ENCODE measurements at places on chromosomes 6 and 20.

DNA sequence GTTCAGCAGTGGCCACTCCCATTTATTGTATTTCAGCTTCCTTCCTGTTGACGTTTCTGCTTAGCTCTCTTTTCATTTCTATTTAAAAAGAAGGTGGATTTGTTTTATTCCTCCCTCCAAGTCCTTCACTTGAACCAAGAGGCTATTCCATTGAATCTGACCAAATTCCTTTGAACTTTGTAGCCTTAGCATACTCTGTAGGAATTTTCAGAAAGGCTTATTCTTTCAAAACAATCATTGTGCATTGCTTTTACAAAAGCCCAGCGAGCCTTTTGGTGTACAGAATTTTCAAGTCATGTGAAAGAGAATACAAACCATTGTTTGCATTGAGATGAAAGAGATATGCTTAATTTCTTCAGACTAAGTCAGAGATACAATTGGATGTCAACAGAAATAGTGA is 151.0 kb upstream of the INSM1 start:
- DNase-seq: no peak

DNA sequence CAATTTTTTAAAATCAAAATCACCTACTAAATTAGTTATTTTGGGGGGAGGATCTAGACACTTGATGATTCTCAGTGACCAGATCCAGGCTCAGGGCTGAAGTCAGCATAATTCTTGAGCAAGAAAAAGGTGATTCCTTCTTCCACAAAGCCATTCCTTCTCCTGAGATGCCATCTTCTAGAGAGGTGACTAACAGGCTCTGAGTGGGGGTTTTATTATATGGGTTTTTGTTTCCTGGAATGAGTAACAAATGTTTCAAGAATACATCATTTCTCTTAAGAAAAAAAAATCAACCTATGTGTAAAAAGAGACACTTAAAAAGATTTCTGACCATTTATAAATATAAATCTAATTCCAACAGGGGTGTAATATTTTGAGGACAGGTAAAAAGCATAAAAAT is 154.3 kb downstream of the NFATC2 start:
- no peak for DNase-seq

DNA sequence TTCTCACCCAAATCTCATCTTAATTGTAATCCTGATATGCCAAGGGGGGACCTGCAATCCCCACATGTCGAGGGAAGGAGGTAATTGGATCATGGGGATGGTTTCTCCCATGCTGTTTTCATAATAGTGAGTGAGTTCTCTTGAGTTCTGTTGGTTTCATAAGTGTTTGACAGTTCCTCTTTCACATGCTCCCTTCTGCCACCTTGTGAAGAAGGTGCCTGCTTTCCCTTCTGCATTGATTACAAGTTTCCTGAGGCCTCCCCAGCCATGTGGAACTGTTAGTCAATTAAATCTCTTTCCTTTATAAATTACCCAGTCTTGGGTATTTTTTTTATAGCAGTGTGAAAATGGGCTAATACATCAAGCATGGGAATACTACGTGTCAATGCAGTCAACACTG is 925.0 kb upstream of the MAN1A1 start:
- DNase-seq: no peak

DNA sequence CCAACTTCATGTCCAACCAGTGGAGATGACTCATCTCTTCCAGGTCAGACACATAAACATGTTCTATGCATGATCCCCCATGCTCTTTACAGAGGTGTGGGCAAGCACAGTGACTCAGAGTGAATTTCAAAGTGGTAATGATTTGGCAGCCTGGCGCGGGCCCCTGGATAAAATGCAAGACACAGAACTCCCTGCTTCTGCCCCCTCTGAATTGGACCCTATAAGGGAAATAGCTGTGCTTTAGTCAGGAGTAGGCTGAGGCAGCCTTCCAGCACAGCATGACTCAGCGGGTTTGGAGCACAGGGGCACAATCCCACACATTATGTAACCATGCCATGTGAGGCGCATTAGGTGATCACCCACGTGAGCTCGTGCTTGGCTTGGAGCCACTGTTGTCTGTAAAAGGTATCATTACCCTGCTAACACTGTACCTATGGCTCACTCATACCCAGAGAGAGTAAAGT is 127.4 kb downstream of the C6orf118 start:
- no peak for DNase-seq

GRCh38 chr6:42140756-42141602 is 1.4 kb downstream of the C6orf132 start:
- no peak for DNase-seq

GRCh38 chr20:41095110-41095969 is 42.0 kb upstream of the PLCG1 start:
- DNase-seq: peak; percentile 40

DNA sequence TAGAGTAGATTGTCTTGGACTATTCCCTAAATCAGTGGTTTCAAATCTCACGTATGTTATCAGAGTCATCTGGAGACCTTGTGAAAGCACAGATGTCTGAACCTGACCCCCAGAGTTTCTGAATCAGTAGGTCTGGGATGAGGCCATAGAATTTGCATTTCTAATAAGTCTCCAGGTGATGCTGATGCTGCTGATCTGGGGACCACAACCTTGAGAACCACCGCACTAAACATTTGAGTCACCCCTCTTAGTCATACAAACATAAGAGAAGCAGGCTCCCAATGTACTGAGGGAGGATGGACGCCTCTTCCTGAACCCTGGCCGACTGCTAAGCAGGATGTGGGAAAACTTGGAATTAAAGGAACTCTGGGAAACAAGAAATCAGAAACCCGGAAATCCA is 187.8 kb upstream of the PRDM1 start:
- DNase-seq: no peak

GRCh38 chr6:105489216-105489530 is 86.3 kb upstream of the PREP start:
- no peak for DNase-seq

DNA sequence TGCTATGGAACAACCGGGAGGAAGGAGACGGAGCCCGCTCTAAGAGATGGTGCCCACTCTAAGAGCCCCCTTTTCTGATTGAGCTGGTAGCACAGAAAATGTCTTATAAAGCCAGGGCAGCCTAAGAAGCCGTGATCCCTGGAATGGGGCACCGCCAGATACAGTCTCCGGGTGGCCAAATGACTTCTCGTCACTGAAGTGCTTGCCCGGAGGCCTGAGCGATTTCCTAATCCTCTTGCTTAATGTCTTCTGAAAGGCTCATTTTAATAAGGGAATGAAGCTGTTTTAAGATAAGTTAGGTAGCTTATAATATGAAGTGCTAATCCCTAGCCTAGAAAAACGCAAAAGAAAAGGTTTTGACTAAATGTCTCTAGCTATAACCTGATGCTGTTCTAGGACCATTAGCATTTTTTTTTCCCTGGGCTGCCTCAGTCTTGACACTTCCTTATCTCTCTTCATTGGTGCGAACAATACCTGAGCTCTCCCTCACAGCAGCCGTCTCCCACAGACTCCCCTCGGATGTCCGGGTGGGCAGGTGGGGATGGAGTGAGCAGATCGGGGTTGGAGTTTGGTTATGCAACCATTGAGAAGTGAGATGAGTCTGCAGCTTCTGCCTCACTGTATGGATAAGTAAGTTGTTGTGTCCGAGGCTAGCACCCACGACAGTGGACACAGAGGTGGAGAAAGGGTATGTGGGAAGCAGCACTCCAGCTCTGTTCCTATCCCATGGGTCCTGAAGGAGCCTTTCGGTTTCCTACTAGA is 559.4 kb upstream of the AGPAT4 start:
- no peak for DNase-seq

- no peak for DNase-seq
Measured at GRCh38 chr20:52444455-52444854, 252.9 kb upstream of the ZFP64 start.

- DNase-seq: no peak
Measured at GRCh38 chr20:57707849-57708693, 1.7 kb downstream of the PMEPA1 start.

GRCh38 chr6:168154263-168154917 is 75.4 kb upstream of the FRMD1 start:
- no peak for DNase-seq

GRCh38 chr6:31702405-31702818 is 712 bp downstream of the ABHD16A start:
- DNase-seq: no peak

GRCh38 chr6:54441020-54441419 is 132.8 kb downstream of the TINAG start:
- no peak for DNase-seq

Data from COR-L47 (cell line).